ENCODE measurements at places on chromosomes 1 and 21.

DNA sequence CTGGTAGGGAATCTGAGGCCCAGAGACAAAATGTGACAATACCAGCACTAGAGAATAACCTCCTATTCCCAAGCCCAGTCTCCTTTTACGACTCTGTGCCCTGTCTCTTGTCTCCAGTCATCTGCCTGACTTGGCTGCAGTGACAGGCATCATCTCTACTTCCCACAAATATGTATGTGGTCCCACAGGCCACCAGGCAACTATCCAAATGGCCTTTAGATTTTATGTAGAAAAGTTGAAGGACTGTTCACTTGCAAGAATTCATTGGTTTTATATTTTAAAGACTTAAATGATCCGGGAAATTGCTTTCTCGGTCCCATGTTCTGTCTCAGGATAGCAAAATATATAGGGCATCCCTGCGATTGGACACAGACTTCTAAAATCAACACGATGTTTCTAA lies 11.6 kb downstream of the KRTAP24-1 start:
- DNase-seq: no peak

DNA sequence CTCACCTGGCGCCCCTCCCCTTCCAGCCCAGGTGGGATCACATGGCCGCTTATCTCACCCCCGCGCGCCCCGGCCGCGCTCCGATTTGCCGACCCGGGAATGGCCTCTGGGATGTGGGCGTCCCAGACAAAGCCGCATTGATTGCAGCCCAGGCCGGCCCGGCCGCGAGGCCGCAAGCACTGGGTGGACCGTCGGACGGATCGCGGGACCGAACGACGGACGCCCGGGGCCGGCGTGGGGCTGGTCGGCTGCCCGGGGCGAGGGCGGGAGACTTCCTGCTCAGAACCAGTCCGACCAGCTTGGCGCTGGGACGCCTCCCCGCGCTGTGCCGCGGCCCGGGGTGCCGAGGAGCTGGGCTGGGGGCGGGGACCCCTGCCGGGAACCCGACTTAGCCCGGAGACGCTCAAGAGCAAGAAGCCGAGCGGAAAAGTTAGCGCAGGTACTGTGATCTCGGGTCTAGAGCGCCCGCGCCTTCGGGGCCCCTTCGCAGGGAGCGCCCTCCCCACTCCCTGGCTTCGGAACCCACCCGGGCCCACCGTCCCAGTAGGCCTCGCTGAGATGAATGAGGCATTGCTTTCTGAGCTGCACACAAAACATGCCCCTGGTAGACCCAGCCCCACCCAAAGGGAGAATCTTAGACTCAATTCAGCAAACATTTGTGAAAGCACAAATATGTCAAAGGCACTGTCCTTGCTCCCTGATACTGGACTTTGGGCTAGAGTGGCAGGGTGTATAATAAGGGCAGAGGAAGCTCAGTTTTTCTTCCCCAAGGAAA lies 415 bp upstream of the LAD1 start:
- DNase-seq: no peak

DNA sequence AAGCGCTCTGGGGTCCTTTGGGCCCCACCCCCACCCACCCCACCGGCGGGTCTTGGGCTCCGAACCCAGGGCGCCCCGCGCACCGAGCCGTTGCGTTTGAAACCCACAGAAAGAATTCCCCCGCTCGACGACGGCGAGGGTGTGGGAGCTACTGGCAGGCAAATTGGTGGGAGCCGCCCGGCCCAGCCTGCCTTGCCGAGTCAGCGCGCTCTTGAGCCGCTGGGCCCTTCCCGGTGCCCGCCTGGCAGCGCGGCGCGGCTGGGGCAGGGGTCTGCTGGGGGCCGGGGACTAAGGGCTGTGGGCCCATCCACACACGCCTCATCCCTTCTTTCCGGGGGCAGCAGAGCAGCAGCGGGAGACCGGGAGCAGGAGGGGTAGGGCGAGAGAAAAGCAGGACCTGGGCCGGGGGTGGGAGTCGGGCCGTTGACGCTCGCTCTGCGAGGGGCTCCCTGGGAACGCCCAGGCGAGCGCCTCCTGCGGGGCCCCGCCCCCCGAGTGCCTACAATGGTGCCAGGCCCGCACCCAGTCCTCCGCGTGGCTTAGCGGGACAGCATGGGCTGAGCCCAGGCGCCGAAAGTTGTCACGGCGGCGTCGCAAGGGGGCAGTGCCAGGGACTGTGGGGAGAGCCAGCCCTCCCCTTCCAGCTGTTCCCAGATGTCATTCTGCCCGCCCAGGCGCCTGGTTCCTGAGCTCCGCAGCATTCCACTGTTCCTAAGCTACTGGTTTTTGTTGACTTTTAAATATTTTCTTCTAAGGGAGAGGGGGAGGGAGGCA lies at the start of gene C1orf94:
C1orf94 (plus strand) TSS at position 78 of the 774 bp plus-strand sequence. CDS start 883 bp downstream, outside the sequence.
- DNase-seq: no peak

DNA sequence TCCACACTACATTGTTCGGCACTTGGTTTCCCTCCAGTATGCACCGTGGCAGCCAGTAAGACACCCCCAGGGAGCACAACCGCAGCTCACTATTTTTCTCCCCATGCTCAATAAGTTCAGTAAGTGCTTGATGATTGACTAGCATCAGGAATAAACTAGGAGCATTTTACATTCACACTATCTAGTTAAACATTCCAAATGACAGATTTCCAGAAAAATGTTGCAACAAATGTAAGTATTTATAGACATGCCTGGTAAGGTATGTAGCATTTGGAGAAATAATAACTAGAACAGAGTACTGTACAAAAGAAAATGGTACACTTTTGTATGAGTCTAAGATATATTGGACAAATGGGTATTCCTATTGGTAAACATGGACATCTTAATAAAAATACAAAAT lies 92.9 kb downstream of the SLC45A1 start:
- DNase-seq: no peak

GRCh38 chr1:115654125-115654524 lies 12.4 kb downstream of the VANGL1 start:
- DNase-seq: no peak

Data from activated CD4-positive, alpha-beta T cell treated with anti-CD3 and anti-CD28 coated beads for 4 hours (primary cell).